ENCODE measurements at places on chromosomes 3 and 15.

DNA sequence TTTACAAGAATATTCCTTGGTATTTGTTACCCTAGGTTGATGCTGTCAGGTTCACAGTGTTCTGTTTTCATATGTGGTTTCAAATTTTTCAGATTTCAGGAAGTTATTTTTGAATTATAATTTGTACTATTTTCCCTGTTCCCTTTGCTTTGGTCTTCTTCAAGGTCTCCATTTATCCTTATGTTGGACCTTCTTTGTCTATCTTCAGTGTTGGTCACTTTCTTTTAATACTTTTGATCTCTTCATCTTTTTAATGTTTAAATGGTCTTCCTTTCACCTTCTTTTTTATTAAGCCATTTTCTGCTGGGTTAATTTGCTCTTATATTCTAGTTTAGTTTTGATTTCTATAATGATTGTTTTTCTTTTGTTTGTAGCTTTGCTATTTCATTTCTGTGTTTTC lies 61.3 kb downstream of the KLHL25 start:
- no peak for DNase-seq

GRCh38 chr3:47035645-47036044 lies 56.2 kb downstream of the NBEAL2 start:
- DNase-seq: no peak

- peak; percentile 90 for DNase-seq
These were observed 32.4 kb downstream of the C2CD4A start for GRCh38 chr15:62099094-62099601.

- no peak for DNase-seq
These were observed 17.7 kb downstream of the ADAMTSL3 start for GRCh38 chr15:83671603-83672002.

DNA sequence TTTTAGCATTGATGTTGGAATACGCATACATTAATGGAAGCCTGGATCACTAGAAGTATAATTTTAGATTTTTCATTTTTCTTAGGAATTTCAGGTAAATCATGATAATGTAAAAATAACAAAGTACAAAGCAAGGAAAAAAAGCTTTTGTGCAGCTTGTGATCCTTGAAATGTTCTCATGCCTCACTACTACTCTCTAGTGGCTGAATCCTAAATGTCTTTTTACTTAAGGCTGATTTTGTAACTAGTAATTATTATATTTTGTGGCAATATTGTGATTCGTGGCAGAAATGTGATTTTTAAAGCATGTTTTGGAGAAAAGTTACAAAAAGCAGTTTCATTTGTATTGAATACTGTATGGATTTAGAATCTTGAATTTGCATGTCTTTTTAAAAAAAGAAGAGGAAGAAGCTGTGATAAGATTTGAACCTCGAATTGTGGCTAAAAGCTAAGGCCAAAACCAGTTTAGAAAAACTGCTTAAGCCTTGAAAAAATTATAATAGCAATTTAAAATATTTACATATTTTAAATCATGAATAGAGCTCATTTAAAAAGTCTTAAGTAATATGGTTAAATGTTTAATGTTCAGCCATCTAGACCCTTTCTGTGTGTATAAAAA lies 39.0 kb downstream of the U2SURP start:
- DNase-seq: peak; percentile 66

DNA sequence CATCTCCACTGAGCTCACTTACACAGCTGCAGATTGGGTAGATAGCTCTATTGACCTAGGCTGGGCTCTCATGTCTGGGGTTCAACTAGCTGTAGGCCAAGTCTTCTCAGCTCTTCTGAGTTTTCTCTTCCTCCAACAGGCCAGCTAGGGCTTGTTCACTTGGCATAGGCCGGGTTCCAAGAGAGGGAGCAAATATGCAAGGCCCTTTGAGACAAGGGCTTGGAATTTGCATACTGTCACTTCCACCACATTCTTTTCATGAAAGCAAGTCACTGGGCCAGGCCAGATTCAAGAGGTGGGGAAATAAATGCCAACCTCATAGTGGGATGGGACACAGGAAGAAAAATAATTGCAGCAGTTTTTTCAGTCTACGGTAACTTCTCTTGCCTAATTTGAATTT lies 25.2 kb downstream of the PIGB start:
- DNase-seq: no peak

- peak; percentile 61 for DNase-seq
These were observed 64.7 kb downstream of the ARRDC4 start for GRCh38 chr15:98025237-98025636.

GRCh38 chr3:177071496-177072156 lies 125.7 kb downstream of the TBL1XR1 start:
- no peak for DNase-seq

- DNase-seq: peak; percentile 31
These were observed 67.4 kb downstream of the SNRPN start for GRCh38 chr15:25022233-25022632.

DNA sequence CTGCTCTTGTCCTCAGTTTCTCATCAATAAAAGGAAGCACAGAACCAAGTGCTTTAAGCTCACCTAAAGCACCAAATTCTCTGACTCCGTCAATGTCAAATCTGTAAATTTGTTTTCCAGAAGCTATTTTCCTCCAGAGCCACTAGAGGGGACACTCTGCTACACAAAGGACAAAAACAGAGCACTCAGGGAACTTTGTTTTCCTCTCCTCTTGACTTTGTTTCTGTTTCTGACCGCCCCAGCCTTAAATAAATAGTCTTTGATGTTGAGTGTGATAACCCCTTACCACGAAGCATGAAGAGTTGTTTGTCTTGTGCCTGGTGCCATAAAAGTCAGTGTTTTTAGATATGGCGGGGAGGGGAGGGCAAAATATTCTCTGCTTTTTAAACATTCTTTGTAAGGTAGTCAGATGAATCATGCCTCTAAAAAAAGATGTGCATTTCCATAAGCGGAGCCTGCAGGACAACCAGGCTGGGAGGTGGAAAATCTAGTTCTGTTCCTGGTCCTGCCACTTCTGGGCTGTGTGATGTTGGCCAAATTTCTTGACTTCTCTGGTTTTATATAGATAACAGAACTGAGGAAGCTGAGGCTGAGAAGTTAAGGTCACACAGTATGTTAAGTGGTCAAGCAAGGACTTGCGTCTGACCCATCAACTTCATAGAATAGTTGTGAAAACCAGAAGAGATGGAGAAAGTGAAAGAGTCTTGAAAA lies 7.3 kb upstream of the ZBTB38 start:
- DNase-seq: peak; percentile 88

GRCh38 chr15:44676676-44677075 lies 13.2 kb upstream of the SPG11 start:
- DNase-seq: no peak

GRCh38 chr15:101376615-101377395 lies 81.8 kb upstream of the SNRPA1 start:
- no peak for DNase-seq

DNA sequence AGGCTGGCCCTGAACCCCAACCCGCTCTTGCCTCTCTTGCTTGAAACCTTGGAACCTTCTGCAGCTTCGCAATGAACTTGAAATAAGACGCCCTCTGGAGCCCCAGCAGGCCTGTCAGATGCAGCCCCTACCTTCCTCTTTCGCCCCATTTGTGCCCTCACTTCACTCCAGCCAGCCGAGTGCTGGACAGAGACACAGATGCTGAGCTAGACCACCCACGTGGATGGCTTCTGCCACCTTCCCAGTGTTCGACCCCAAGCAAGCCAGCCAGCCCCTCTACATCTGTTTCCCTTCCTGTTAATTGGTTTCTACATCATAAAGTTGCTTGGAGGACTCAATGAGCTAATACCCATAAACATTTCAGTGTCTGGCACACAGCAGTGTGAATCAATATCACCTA lies 23.8 kb upstream of the SNRPA1 start:
- DNase-seq: no peak

GRCh38 chr15:74913041-74913440 lies 6.4 kb upstream of the FAM219B start:
- DNase-seq: no peak

- no peak for DNase-seq
These were observed 302.7 kb upstream of the KCNMB2 start for GRCh38 chr3:178233371-178234071.

- DNase-seq: no peak
These were observed 50.9 kb downstream of the PCNP start for GRCh38 chr3:101624857-101625256.

- DNase-seq: peak; percentile 87
These were observed 82.1 kb downstream of the DUT start for GRCh38 chr15:48413304-48413703.

DNA sequence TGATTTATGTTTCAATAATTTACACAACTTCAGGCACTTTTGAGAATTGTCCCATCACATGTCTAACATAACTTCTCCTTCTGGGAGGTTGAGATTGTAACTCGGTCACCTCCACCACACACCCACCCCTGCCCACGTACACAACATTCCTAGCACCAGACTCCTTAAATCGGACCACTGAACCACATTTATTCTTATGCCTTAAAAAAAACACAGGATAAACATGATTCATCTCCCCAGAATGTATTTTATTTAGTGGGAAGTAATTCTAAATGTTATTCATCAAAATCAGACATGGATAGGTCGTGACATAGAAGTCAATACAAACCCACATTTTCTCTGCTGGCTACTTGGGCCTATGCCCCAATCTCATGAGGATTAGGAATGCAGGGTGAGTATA lies 3.0 kb downstream of the SNTN start:
- peak; percentile 80 for DNase-seq

- no peak for DNase-seq
These were observed 58.5 kb downstream of the GRIP2 start for GRCh38 chr3:14481646-14482036.

DNA sequence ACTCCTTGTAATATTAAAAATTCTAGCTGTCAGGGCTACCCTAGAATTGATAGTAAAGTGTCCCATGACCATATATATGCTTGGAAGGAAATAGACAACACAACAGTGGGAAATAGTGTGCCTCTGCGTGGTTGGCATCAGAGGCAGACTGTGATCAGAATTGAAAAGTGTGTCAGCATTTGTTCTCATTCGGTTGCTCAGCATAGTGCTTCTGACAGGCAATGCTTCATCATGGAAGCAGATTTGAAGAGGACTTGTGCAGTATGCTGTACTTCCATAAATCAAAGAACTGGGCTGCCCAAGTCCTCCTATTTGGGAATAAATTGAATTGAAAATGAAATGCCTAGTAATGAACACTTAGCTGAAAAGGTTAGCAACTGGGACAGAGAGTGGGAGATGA lies 435.7 kb downstream of the DIPK2A start:
- DNase-seq: no peak

DNA sequence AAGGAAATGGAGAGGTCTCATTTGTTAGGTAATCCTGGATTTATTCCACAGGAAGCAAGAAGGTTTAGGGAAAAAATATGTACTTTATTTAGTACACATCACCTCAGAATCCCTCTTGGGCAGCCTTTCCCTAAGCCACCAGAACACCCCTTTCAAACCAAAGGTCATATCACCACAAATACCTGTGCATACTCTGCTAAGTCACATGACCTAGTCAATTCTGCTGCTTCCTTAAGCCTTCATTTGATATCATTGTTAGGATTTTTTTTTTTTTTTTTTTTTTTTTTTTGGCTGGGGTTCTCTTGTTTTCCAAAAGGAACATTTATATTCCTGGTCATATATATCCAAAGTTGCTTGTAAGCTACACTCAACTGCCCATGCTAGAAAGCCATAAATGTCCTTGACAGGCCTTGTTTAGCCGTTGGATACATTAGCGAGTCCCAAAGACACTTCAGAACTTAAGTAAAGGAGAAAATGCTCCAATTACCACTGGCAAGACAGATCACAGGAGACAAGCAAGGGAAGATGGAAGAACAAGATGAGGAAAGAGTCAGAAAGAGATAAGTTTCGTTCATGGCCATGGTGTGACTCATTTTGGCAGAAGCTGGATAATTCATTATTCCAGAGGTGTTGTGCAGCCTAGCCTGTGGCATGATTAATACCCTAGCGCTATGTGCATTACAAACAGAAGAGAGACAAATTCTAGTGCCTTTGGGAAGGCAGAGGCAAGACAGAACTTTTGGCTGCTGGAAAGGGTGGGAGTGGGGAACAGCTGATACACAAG lies 155.6 kb upstream of the SLC2A2 start:
- DNase-seq: peak; percentile 68

DNA sequence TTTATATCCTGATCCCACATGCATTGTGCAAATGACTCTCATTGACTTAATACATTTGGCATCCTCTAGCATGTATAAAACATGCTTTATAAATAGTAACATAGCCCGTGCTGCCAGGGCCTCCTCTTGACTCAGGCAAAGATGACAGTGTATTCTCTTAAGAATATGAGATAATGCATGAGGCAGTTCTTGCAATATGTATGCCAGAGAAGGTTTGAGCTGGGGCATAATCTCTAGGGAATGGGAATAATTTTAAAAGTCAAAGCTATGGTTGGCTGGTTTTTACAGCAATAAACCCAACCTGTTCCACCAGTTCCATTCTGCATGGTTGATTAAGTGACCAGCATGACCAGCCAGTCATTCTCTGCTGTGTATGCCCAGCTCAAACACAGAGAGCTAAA lies 179.0 kb upstream of the PFN2 start:
- DNase-seq: peak; percentile 96

GRCh38 chr3:50213373-50213772 lies 8.3 kb downstream of the SLC38A3 start:
- DNase-seq: no peak

DNA sequence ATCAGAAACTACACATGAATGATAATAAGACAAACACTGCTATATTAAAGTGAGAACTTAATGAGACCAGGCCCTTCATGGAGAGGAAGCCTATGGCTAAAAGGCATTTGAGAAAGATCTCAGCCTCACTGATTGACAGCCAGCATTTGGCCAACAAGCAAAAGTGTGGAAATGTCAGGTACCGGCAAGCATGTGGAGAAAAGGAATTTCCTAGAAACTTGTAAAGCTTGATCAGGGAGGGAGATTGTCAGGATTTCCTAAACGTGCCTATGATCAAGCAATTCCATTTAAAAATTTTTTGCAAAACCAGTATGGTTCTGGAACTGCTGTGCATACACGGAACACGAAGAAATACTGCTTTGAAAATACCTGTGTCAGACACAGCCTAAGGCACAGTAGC lies 220.3 kb upstream of the ATP10A start:
- DNase-seq: no peak

DNA sequence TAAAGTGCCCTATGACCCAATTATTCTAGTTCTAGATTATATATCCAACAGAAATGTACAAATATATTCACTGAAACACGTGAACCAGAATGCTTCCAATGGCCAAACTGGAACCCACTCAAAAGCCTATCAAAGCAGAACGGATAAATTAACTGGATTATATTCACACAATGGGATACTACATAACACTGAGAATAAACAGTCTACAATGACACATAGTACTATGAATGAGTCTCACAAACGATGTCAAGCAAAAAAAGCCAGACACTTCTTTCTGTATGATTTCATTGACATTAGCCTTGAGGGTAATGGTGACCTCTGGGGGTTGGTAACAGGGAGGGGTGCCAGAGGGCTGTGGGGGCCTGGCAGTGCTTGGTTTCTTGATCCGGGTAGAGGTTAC lies 50.9 kb upstream of the HACD2 start:
- no peak for DNase-seq

GRCh38 chr3:176578316-176578715 lies 619.0 kb downstream of the TBL1XR1 start:
- no peak for DNase-seq

GRCh38 chr3:70861855-70862254 lies 549.4 kb upstream of the MDFIC2 start:
- peak; percentile 96 for DNase-seq
